ENCODE measurements at places on chromosomes 1 and 21.
A peak's percentile ranks its signal among the peaks of the same experiment; 100 is the strongest.

DNA sequence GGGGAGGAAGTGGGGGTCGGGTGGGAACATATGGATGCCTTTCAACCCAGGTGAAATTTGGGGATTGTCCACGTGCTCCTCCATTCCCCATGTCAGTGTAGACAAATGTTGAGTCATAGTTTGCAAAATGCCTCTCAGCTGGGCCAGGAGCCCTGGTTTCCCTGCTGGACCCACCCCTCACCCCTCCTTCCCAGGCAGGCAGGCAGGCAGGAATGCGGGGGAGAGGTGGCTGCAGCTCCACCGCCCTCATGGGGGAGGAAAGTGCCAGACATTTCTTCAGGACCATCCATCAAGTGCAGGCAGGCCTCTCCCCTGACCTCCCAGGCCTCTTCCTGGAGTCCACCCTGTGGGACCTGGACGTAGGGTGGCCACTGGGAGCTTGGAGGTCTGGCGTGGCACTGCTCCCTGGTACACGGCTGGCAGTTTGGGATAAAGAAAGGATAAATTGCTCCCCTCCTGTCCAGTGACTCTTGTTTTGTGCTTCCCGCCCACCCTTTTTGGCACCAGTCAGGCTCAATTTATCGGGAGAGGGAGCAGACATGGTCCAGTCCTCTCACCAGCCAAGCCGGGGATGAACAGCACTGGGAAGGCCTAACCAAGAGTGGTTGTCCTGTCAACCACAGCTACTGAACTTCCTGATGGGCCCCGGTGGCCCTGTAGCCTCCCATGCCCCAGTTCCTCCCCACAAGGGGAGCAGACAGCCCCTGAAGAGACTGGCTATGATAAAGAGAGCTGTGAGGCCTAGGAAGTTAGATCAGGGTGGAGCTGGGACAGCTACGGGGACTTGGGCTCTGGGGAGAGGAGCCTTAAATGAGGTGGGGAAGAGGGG, 18.9 kb downstream of the NPR1 start:
- DNase-seq = no peak
- no peaks in the 10 kb centered on the region for H3K36me3 ChIP-seq
- no peaks in the 10 kb centered on the region for H3K4me1 ChIP-seq
- peaks cover 17% of the 10 kb centered on the region for H3K27me3 ChIP-seq
- no peak overlapping the region for H3K4me3 ChIP-seq

GRCh38 chr1:200767321-200767720, 28.6 kb downstream of the CAMSAP2 start:
- no peak overlapping the region for H3K27ac ChIP-seq
- no peak for DNase-seq
- H3K4me1 ChIP-seq = no peaks in the 10 kb centered on the region
- no peaks in the 10 kb centered on the region for H3K27me3 ChIP-seq
- H3K4me3 ChIP-seq = no peak overlapping the region

DNA sequence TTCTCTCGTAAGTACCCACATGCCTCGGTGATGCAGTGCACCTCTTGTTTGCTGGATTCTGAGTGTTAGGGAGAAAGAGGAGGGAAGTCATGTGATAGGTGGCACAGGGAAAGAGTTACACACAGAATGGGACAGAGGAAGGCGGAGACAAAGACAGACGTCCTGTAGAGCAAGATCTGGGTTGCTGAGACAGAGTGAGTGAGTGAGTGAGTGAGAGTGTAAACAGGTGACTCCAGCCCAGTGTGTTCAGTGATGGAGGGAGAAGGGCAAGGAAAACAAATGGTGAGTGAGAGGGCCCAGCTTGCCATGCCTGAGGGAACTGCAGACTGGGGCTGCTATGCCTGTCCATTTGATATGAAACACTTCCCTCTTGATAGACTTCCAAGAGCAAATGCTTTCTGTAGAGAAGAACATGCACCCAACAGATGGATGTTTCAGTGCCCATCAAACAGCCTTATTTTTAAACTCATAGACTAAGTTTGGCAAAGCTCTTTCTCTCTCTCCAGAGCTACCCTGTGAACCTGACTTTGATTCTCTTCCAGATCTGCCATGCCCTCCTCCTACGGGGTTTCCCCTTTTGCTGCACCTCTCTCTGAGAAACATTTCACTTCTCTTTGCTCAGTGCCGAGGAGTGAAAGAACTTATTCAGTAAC, 209.9 kb upstream of the COA6 start:
- no peak for DNase-seq
- no peak overlapping the region for H3K27ac ChIP-seq
- H3K36me3 ChIP-seq = no peaks in the 10 kb centered on the region
- H3K4me3 ChIP-seq = no peak overlapping the region
- peaks cover 2% of the 10 kb centered on the region for H3K4me1 ChIP-seq
- no peaks in the 10 kb centered on the region for H3K27me3 ChIP-seq

DNA sequence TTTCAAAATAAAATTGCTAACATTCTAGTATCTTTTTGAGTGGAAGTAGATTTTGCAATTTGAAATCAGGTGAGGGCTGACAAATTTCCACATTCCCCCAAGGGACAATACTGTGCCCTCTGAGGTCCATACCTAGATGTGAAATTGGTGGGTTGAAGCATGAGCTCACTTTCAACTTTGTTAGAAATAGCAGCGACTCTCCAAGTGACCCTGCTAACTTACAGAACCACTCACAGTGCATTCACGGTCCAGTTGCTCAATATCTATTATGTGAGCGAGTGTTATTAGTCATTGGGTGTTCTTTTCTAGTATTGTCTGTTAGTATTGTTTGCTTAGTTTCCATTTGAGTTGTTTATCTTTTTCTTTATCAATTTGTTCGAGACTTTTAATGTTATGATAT, 53.6 kb upstream of the ASB17 start:
- H3K4me1 ChIP-seq = no peaks in the 10 kb centered on the region
- H3K4me3 ChIP-seq = no peak overlapping the region
- H3K27ac ChIP-seq = no peak overlapping the region
- DNase-seq = no peak
- no peaks in the 10 kb centered on the region for H3K36me3 ChIP-seq
- H3K27me3 ChIP-seq = no peaks in the 10 kb centered on the region

DNA sequence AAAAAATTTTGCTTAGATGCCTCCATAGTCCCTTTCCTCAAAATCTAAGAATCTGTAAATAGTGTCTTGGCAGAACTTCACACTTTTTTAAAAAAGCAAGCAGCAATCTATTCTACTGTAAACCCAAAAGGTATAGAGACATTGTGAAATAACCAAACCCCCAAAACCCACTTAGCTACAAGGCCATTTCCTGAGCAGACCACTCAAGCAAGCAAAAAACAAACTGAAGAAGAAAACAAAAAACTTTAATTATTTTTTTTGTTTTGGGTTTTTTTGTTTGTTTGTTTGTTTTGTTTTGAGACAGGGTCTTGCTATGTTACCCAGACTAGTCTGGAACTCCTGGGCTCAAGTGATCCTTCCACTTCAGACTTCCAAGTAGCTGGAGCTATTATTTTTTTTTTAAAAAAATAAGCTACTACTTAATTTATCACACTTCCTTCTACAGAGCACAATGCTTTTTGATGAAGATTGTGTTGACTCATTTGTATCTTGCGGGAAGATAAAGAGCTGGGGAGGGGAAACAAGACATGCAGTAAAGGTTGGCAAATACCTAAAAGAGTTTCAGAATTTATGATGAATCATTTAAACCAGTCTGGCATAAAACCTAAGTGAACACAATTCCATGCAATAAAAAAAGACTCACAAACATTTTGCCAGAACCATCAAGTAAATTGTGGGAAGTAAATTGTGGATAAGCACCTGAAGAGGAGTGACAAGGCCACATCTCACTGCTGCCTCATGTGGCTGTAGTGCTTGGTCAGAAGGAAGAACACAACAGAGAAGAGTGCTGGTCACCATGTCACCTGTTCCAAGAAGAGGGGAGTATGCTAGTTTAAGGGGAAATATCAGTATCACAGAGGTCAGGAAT, 2.7 kb upstream of the PTPN22 start:
- no peaks in the 10 kb centered on the region for H3K27me3 ChIP-seq
- no peak overlapping the region for H3K4me3 ChIP-seq
- no peak for DNase-seq
- H3K27ac ChIP-seq = peak overlapping the region; percentile 42

- no peak overlapping the region for H3K4me3 ChIP-seq
- no peak for DNase-seq
- H3K27ac ChIP-seq = no peak overlapping the region
- H3K4me1 ChIP-seq = no peaks in the 10 kb centered on the region
Observed at GRCh38 chr1:248155927-248156326, 11.0 kb downstream of the OR2M5 start.

DNA sequence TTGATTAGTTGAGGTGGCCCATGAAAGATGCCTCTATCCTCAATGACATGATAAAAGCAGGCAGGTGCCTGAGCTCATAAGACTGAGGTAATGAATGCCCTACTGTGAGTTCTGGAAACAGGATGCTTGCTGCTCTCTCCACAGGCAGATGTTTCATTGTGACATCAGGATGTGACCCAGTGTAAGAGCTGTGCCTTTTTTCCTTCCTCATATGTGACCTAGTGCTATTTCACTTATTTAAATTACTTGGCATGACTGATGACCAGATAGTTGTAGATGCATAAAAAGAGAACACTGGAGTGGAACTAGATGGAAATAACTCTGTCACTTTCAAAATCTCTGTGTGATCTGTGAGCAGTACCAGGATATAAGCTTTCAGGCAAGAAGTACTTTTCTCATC, 31.9 kb downstream of the KIF14 start:
- H3K36me3 ChIP-seq = no peaks in the 10 kb centered on the region
- H3K27ac ChIP-seq = no peak overlapping the region

- peaks cover 8% of the 10 kb centered on the region for H3K4me1 ChIP-seq
- no peaks in the 10 kb centered on the region for H3K36me3 ChIP-seq
- H3K27ac ChIP-seq = no peak overlapping the region
- DNase-seq = no peak
- no peak overlapping the region for H3K4me3 ChIP-seq
Observed at GRCh38 chr21:29194847-29195246, 64.4 kb downstream of the MAP3K7CL start.

DNA sequence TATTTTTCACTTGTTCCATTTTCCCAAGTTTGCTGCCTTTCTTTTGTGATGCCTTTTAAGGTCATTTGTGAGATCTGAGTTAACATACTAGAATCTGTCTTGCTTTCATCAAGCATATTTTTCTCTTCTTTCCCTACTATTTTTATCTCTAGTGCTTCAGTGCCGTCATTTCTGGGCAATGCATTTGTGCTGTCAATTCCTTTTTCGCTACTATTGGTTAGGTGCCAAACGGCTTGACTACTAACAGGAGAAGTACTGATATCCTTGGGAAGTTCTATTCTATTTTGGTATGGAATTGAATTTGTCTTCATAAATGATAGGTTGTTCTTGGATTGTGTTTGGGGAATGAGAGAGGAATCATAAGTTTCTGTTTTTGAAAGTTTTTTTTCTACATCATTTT, 42.2 kb downstream of the LRRC53 start:
- DNase-seq = no peak
- H3K27me3 ChIP-seq = no peaks in the 10 kb centered on the region
- H3K36me3 ChIP-seq = no peaks in the 10 kb centered on the region
- no peak overlapping the region for H3K27ac ChIP-seq
- no peaks in the 10 kb centered on the region for H3K4me1 ChIP-seq

GRCh38 chr1:31949862-31950261, 11.7 kb upstream of the PTP4A2 start:
- no peak overlapping the region for H3K4me3 ChIP-seq
- no peaks in the 10 kb centered on the region for H3K27me3 ChIP-seq
- H3K27ac ChIP-seq = no peak overlapping the region
- DNase-seq = no peak
- H3K4me1 ChIP-seq = peaks cover 38% of the 10 kb centered on the region
- no peaks in the 10 kb centered on the region for H3K36me3 ChIP-seq

DNA sequence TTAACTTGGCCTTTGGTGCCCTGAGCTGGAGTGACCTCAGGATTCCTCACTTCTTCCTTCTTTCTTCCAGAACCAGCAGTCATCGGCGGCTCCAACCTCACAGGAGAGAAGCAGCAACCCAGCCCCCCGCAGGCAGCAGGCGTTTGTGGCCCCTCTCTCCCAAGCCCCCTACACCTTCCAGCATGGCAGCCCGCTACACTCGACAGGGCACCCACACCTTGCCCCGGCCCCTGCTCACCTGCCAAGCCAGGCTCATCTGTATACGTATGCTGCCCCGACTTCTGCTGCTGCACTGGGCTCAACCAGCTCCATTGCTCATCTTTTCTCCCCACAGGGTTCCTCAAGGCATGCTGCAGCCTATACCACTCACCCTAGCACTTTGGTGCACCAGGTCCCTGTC, 6.3 kb upstream of the OLFML3 start:
- no peak overlapping the region for H3K4me3 ChIP-seq
- no peaks in the 10 kb centered on the region for H3K27me3 ChIP-seq
- H3K36me3 ChIP-seq = peaks cover 28% of the 10 kb centered on the region
- H3K4me1 ChIP-seq = peaks cover 5% of the 10 kb centered on the region
- H3K27ac ChIP-seq = no peak overlapping the region
